ENCODE measurements at places on chromosomes 12 and 14.
A peak's percentile ranks its signal among the peaks of the same experiment; 100 is the strongest.

GRCh38 chr14:84792722-84793410 is 737.1 kb upstream of the FLRT2 start:
- no peak for DNase-seq

- DNase-seq, result no peak
Observed at GRCh38 chr14:56807386-56808109, 2.7 kb downstream of the OTX2 start.

GRCh38 chr12:41034686-41035085 is 153.4 kb upstream of the PDZRN4 start:
- no peak for DNase-seq

- no peak for DNase-seq
Observed at GRCh38 chr14:26067786-26068459, 529.9 kb downstream of the NOVA1 start.

- DNase-seq, result no peak
Observed at GRCh38 chr12:75888874-75889613, 142.5 kb downstream of the PHLDA1 start.

- DNase-seq, result no peak
Observed at GRCh38 chr12:104182144-104182543, 33.4 kb upstream of the TXNRD1 start.

DNA sequence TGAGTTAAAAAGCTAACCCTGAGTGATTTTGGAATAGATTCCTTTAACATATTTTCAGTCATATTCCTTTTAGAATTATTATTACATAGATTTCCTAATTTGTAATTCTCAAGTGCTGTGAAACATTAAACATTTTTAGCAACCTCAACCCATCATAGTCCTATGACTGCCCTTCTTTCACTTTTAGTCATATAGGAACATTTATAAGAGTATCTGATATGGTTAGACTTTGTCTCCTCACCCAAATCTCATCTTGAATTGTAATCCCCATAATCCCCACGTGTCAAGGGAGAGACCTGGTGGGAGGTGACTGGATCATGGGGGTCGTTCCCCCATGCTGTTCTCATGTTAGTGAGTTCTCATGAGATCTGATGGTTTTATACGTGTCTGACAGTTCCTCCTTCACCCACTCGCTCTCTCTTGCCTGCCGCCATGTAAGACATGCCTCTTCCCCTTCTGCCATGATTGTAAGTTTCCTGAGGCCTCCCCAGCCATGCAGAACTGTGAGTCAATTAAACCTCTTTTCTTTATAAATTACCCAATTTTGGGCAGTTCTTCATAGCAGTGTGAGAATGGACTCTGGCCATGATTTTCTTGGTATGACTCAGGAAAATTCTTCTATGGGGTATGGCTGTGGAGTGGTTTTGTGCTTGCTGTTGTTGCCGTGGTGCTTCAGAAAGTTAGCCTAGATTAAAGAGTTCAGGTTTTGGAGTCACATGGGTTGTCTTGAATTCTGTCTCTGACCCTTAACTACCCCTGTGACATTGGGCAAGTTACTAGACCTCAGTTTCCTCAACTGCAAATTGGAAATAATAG is 83.9 kb downstream of the FUT8 start:
- no peak for DNase-seq

GRCh38 chr14:38958589-38958988 is 144.4 kb downstream of the SEC23A start:
- DNase-seq, result no peak

- peak; percentile 66 for DNase-seq
Observed at GRCh38 chr12:56766535-56766934, 3.4 kb downstream of the HSD17B6 start.

- DNase-seq, result no peak
Observed at GRCh38 chr12:99605-100004, 33.0 kb downstream of the IQSEC3 start.

DNA sequence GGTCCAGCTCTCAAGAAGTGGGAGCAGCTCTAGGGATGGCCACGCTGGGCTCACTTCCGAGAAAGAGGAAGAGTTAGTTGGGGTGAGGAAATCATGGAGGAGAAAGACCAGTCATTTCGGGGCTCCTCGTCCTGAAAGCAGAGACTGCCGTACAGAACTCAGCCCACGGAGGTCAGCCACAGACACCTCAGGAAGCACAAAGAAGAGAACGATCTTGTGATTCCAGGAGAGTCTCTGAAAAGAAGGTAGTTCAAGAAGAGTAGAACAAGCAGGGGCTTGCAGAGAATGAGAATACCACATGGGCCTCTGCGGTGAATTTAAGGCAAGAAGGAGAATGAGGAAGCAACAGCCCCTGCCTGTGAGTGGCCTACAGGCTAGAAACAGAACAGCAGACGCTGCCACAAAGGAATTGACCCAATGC is 311.9 kb downstream of the CACNA1C start:
- DNase-seq, result no peak

- DNase-seq, result peak; percentile 42
Observed at GRCh38 chr12:26749781-26750180, 83.2 kb downstream of the ITPR2 start.

DNA sequence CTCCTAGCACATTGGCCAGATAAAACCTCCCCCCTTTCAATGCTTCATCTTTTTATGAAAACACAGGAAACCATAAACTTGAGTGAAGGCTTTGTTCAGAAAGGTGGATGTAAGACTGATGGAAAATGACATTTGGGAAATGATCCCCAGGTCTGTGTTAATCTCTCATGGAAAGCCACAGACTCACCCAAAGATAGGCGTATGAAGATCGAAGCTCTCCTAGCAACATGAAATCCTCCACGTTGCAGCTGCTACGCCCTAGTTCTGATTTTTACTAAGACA is 63.4 kb upstream of the PTGR2 start:
- DNase-seq, result no peak

GRCh38 chr12:47770086-47770726 is 2.8 kb upstream of the SLC48A1 start:
- no peak for DNase-seq

GRCh38 chr14:23436327-23437132 is 1.1 kb upstream of the MYH7 start:
- no peak for DNase-seq

DNA sequence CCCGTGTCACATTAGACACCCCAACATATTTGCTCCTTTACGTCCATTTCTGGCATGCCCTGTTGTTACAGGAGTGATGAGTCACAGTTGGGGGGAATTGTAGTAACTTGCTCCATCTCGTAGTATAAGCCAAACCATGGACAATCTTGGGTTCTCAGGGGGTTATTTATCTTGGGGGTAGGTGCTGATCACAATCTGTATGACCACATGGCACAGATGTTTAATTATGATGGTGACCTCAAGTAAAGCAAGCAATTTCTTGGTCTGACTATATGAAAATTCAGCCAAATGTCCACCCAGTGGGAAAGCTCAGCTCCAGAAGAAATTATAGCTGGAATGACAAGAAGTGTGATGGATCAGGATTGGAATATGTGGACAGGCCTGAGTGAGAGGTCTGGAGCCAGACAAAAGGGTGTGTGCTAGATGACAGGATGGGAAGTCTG is 32.1 kb upstream of the STON2 start:
- DNase-seq, result no peak

DNA sequence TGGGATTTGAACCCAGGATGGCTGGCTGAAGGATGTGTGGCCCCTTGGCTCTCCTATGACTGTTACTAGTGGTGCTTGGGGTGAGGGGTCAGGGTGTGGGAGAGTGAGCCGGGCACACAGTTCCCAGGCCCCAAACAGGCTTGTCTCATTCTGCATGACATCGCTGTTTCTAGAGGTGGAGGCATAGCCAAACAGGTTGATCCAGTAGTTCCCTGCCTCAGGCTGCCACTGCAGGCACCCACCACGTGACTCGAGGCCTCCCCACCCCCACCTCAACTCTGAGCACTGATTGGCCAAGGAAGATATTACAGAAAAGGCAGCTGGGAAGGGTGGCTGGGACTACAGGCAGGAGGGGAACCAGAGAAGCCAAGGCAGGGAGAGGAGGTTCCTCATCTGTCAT is 102.6 kb downstream of the NCOR2 start:
- DNase-seq, result no peak

DNA sequence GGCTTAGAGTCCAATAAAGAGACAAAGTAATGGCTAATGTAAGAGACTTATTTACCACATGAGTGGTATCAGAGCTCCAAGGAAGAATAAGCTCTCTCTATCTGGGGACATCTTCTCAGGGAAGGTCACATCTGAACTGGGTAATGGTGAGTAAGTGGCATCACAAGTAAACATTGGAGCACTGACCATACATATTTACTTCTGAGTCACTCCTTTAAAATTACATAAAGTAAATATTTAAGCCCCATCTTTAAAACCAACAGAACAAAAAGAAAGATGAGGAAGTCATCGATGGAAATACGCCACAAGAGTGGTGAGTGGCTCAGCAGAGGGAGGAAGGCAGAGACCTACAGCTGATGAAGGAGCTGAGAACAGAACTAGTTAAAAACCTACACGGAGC is 159.9 kb downstream of the DUSP6 start:
- DNase-seq, result no peak

- DNase-seq, result no peak
Observed at GRCh38 chr14:104464907-104465306, 114.7 kb upstream of the C14orf180 start.

GRCh38 chr12:13283867-13284266 is 87.3 kb downstream of the EMP1 start:
- no peak for DNase-seq

- DNase-seq, result no peak
Observed at GRCh38 chr12:110010853-110011723, 11.9 kb downstream of the ANKRD13A start.

DNA sequence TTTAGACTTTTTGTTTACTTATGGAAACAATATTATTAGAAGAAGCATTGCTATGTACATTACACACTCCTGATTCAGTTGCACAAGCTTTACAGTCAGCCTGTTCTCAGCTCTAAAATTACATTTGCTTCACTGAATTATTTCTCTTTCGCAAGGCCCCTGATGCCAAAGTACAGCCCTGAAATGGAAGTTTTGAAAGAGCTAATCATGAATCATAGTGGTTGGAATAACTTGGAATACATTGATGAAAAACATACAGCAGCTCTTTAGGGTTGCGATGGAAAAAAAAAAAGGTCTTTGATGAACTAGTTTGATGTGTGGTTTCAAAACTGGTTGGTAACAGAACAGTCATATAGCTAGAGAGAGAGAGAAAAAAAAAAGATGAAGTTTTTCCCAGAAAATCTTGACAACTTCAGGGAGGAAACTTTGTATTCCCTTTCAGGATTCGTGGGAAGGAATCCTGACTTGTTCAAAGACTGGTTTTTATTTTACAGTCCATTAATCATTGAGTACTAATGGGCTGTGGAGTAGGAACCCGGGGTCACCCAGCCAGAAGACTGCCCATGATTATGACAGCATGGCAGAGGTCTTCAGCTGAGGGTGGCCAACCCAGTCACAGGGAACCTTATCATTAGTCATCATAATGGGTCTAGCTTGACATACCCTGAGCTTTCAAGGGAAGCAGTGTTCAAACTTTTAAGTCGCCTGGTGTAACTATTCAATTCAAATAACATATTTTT is 460.1 kb downstream of the NAV3 start:
- DNase-seq, result no peak

DNA sequence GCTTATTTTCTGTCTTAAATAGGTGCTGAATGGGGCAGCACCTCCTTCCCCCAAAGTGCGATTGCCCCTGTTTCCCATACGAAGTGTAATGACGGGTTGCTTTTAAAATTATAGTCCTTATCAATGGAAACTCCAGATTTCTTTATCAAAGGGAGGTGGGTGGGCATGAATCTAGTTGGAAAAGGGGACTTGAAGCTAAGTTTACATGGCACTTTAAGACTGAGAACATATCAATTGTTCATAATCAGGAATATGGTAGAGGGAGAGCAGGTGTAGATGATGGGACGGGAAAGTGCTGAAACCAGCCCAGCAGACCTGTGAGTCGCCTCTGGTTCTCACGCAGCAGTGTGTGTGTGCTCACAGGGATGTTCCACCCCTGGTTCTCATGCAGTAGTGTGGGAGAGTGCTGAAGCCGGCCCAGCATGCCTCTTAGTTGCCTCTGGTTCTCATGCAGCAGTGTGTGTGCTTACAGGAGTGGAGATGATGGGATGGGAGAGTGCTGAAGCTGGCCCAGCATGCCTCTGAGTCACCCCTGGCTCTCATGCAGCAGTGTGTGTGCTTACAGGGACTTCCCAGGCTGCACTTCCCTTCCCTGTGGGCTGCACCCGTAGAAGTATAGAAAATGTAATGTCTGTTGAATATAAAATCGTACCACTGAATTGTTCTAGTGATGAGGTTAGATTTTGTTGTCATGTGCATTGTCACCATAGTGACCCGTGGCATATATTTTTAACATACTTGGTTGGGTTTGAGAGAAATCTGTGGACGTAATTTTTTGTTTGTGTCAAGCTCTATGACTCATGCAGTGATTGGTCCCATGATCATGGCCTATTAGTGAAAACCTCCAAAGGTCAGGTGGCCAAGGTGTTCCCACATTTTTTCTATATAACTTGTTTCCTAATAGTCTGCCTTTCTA is 51.6 kb downstream of the GPATCH2L start:
- DNase-seq, result peak; percentile 42

GRCh38 chr14:50006141-50006540 is 110.2 kb downstream of the VCPKMT start:
- DNase-seq, result no peak

DNA sequence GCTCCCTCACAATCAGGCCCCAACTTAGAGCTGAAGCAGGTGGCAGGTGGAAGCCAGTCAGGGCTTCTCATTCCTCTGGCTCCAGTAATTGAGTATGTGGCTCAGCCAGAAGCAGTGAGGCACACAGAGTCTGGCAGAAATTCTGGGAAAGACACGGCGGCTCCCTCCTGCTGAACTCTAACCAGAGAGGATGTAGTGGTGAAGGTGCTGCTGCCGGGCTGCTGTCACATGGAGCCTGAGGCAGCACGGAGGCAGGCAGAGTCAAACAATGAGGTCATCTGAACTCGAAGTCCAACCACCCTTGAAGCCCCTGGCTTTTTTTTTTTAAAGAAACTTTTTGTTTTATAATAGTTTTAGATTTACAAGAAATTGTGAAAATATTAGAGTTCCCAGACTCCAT is 33.4 kb upstream of the SMOC1 start:
- DNase-seq, result no peak

DNA sequence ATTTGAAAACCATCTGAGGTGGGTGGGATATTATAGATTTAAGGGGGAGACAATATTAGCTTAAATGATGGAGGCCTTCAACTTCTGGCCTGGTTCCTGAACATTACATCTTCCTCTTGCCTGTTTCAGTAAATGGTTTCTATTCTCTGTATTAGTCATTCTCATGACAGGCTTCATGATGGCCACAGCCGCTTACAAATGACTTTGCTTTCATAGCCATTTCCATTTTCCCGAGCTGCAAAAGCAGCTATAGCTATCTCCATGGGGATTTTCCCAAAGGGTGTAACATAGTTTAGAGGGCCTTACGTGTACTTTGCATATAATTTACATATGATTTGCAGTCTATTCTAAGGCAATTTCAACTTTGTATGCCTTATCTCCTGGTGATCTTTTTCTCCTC is 121.8 kb downstream of the NRXN3 start:
- peak; percentile 31 for DNase-seq

GRCh38 chr12:117038919-117039318 is 60.3 kb downstream of the TESC start:
- DNase-seq, result no peak
